ENCODE measurements at places on chromosomes 3 and 15.

- no peak for DNase-seq
Observed at GRCh38 chr3:54304877-54305276, 182.5 kb downstream of the CACNA2D3 start.

- DNase-seq = no peak
Observed at GRCh38 chr15:25793354-25794050, 69.6 kb downstream of the ATP10A start.

DNA sequence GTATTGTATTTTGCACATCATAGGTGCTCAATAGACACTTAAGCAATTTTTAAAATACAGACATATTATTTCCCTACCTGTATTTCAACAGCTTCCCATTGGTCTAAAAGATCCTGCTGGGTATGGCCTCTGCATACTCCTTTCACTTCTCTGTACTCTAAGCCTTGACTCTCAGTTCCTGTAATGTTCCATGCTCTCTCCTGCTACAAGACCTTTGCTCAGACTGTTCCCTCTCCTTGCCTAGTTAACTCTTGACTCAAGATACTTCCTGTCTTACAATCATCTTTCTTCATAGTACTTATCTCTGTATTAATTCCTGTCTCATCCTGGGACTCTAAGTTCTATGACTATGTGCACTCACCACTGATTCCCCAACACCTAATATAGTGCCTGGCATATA is 1.7 kb downstream of the SCN11A start:
- no peak for DNase-seq

DNA sequence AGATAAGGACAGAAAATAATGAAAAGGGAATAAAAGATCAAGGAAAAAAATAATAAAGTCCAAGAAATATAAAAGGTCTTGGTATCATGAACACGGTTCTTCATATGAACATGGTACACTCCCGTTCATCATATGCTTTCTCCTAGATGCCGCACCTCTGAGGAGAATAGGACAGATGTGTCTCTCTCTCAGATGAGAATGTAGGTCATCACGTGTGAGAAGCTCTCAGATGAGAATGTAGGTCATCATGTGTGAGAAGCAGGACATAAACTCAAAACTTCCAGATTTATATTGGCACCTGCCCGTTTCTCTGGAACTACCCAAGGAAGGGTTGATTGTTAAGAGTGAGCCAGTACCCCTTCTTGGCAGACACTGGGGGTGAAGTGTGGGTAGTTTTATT is 29.9 kb upstream of the IQCF6 start:
- DNase-seq = no peak

- no peak for DNase-seq
Observed at GRCh38 chr15:62758126-62758951, 284.2 kb upstream of the TPM1 start.

DNA sequence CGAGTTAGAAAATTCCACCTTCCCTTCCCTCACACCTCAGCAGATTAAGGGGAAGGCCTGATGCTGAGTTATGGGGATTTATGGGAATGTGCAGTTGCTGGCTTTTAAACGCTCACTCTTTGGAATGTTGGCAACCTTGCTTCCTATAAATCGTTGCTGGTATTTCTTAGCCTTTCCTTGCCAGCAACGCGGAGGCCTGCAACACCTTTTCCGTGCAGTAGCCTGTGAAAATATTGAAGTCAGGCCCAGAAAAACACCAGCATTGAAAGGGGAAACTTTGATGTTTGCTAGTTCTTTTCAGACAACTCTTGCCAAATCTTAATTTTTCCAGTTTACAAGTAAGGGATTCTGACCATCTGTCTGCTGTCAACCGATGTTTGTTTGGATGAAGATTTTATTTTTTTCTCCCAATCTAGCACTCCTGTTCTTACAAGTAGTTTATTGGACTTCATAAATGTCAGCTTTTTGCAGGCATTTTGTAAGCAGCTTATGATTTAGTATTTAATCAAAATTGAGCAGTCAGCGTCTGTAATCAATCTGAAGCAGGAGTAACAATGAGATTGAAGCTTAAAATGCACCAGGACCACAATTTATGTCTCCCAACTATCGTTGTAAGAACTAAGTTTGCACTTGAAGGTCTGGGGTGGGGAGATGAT is 251.0 kb downstream of the RPLP1 start:
- DNase-seq = no peak

- DNase-seq = no peak
Observed at GRCh38 chr3:190038050-190038933, 82.4 kb downstream of the P3H2 start.

DNA sequence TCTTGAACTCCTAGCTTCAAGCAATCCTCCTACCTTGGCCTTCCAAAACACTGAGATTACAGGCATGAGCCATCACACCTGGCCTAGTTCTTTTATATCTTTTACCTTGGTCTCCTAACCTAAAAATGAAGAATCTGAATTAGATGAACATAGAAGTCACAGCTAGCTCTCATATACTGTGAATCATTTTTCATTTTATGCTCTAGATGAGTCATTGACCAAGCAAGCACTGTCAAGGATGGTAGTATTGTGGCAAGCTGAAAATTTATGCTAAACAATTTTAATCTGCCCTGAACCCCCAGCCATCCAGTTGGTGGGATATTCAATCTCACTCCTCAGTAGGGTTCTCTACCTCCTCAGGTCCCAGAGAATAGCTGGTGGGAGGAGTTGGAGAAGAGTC is 48.3 kb upstream of the DNAJC13 start:
- no peak for DNase-seq

- no peak for DNase-seq
Observed at GRCh38 chr3:133868186-133868585, 27.5 kb downstream of the RAB6B start.

DNA sequence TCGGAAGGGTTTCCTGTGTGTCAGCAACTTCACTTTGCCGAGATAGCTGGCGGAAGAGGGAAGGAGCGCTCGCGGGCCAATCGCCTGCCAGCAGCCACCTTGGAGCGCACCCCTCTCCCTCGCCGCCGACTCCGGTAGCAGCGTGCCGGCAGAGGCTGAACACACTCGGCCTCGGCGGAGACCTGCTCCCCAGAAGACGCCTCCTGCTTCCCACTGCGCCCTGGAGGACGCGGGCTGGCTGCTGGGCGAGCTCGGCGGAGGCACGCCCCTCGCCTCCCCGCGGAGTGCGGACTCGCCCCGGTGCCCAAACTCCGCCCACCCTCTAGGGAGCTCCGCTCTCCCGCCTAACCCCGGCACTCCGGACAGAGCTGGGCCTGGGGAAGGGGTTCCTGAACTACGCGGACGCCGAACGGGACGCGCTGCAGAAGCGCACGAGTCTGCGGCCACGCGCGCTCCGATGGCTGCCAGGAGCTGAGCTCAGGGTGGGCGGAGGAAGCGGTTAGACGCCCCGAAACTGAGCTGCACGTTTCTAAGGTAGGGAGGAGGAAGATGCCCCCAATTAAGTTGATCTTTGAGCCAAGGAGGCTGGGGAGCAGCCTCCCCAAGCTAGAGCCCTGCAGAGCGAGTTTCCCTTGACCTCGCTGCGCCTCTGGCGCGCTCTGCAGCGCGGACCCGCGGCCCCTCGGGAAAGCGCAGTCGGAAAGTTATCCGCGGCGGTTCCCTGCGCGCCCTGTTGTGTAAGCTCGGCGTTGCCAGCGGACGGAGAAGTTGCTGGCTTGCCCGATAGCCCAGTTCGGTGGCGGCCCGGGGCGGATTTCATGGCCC is at the start of gene P2RY1:
P2RY1 (plus strand) TSS at position 356 of the 825 bp plus-strand sequence. CDS start 652 bp downstream, outside the sequence.
- DNase-seq = no peak

DNA sequence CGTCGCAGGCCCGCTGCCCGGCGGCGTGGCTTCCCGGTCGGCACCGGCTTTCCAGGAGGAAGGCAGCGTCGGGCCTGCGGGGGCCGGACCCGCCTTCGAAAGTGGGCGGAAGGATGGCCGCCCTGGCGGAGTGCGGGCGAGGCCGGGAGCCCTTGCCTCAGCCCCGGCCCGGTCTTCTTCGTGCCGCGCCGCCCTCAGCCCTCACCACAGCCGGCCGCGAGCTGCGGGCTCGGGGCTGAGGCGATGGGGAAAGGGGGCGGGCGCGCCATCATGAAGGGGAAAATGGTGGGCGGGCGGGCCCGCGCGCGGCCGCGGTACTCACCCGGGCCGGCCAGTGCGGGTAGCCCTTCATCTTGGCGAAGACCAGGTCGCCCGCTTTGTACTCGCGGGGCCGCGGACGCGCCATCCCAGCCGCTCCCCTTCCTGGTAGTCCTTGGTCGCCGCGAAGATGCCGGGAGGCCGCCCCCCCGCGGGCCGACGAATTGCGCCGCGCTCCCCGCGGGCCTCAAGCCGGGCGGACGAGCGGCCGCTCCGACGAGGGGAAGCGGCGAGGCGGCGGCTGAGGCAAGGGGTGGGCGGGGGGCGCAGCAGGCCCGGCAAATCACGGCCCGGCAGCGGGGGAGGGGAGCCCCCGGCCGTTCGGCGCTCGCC is 489 bp downstream of the HDGFL3 start:
- DNase-seq = no peak

- no peak for DNase-seq
Observed at GRCh38 chr15:83844742-83845141, 190.8 kb downstream of the ADAMTSL3 start.

DNA sequence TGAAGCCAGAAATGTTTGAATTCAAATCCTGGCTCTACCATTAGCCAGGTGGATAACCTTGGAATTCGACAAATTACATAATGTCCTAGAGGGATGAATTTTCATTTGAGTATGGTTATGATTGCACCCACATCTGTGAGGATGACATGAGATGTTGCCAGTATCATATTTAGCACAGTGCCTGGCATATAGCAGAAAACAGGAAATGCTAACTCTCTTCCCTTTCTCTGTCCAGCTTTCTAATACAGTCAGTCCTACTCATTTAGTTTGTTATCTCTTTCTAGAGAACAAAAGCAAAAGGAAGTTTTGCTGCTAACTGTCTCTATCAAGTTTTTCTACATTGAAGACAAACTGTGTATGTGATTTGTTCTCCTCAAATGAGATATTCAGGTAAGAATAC is 231.7 kb downstream of the CPNE4 start:
- no peak for DNase-seq

GRCh38 chr3:72661115-72661457 is 187.2 kb downstream of the SHQ1 start:
- no peak for DNase-seq

GRCh38 chr3:13526626-13526949 is 22.3 kb upstream of the FBLN2 start:
- DNase-seq = no peak

- DNase-seq = no peak
Observed at GRCh38 chr3:150110097-150110496, 139.4 kb upstream of the PFN2 start.

DNA sequence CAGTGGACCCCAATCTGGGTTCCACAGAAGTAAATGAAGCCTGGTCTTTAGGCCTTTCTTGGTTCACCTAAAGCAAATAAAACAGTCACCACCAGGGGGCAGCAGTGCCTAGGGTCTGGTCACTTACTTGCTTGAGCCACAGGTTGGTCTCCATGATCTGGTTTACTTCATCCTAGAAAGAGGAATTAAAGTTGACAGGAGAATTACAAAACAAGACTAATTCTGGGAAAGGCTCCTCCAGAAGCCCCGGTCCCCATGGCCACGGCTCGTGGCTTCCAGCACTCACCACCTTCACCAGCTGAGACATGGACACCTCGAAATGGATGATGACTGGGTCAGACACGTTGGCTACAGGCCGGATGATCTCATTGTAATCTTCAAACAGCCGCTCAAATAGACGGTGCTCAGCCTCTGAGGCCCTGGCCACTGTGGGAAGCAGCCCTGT is 2.3 kb downstream of the CHRNA3 start:
- peak; percentile 63 for DNase-seq

DNA sequence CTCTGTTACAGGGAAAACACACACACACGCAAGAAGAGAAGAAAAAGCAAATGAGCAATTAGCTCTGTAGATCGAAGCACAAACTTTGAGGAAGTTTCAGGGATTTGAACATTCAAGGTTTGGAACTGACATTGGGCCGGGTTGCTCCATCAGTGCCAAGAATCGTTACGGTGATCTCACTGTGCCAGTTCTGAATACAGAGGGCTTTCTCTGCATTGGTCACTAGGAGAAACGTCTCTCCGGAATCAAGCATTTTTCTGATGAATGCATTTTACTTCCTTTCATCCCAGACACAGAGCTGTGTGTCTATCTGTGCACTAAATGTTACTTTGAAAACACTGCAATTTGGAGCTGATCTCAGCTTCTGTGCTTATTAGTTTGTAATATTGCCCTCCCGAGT is 11.2 kb downstream of the HRH1 start:
- no peak for DNase-seq

DNA sequence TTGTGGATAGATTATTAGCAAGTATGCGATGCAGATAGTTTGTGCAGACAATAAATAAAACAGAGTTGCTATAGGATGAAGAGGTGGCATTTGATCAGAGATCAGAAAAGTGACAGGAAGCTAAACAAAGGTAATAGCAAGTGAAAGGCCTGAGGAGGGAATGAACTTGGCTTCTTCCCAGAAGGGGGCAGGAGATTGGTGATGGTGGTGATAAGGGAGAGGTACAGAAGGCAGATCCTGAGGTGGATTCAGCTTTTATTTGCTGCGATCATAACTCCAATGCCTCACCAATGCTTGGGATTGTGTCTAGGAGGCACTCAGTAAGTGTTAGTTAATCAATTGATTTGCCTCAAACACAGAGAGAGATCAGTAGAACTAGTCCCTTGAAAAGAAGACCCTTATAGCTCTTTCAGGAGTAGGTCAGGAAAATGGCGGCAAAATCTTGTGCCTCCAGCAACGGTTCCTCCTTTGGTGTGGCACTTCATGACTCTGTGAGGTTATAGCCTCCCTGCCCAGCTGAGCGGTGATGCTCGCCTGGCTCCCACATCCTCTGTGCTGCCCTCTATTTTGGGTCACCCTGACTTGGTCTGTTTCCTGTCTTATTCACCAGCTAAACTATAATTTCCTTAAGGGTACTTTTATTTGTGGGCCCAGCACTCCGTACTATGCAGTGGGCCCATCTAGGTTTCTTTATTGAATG is 37.5 kb downstream of the TGFBR2 start:
- no peak for DNase-seq

DNA sequence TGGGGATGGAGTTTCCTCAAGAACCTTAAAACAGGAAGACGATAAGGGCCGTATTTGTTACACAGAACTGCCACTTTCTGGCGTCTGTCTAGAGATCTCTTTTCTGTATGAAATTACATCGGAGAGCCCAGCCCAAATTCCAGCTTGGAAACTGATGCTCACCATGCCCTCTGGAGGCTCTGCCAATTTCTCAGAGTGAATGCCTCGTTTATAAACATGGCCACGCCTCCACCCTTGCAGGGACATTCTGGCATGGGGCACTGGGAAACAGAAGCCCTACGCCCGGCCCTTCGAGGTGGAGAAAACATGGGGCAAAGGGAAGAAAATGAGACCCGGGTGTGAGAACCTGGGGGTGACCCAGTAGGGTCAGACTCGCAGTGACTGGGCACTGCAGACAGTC is 53.4 kb upstream of the SEC13 start:
- DNase-seq = no peak

DNA sequence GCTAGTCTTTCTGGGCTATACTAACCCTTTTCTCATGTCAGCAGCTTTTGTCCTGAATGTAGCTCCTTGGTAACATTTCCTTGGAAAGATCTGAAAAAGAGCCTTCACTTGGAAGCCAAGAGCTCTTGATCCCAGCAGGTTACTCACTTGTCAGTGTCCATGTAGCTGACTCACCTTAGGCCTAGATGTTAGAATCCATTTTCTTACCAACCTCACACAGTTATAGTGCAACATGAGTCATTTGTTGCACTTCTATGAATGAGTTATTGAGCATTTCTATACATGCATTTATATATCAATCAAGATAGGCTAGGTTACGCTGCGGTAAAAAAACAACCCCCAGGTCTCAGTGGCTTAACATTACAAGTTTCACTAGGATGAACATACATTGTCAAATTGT is 106.8 kb upstream of the SLC7A14 start:
- DNase-seq = no peak
